Prostate gland (tissue), 2 donors: ENCODE measurements at places on chromosomes 6 and 20. TPM values are rescaled to one million over a fixed set of nuclear protein-coding genes. Genes with fewer than 3 reads are reported as not detected.

Gene RAB32
- 26.2 TPM for total RNA-seq

Gene BTN1A1
- 0.23 TPM for total RNA-seq

Gene MLIP
- 0.55 TPM for total RNA-seq

Gene RHAG
- not detected for total RNA-seq

Gene GSTA3
- total RNA-seq: not detected

Gene ECT2L
- total RNA-seq: 0.41 TPM

DNA sequence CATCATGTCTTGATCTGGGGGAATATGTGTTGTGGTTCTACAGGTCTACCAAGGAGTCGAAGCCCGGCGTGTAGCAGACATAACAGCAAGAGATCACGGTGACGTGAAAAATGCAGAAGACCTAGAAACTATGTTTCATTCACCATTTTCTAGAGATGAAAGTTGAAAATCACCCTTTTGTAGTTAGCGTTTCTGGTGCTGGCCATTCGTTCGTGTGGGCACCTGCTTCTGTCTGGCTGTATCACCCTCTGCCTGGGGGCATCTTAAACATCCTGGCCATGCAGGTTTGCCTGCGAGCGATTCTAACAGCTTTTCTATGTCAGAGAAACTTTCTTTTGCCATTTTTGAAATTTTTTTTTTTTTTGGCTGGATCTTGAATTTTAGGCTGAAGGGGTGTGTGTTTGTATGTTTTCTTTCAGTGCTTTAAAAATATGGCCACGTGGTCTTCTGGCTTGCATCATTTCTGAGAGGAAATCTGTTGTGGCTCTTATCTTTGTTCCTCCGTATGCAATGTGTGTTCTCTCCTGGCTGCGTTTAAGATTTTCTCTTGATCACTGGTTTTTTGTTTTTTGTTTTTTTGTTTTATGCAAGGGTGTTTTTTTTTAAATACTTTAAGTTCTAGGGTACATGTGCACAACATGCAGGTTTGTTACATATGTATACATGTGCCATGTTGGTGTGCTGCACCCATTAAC is 226.7 kb downstream of the CDH4 start:
- no peaks in the 10 kb centered on the region for H3K4me1 ChIP-seq
- no peak overlapping the region for H3K4me3 ChIP-seq
- peaks cover 2% of the 10 kb centered on the region for H3K27me3 ChIP-seq
- H3K36me3 ChIP-seq: no peaks in the 10 kb centered on the region
- DNase-seq: no peak

DNA sequence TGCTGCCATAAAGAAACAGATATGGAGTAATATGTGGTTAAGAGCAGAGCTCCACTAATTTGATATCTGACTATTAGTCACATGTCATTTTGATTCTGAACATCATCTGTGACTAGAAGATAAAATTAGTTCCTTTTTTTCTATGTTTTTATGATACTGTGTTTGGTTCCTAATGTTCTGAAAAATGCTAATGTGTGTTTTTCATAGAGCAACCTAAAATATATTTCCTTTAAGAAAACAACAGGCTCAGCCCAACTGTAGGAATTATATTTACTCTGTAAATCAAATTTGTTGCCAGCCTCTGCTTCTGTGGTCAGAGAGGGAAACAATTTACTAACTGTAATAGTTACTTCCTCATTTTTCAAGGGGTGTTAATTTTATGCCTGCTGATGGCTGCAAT is 33.3 kb upstream of the TXLNB start:
- H3K4me1 ChIP-seq: no peaks in the 10 kb centered on the region
- no peak overlapping the region for H3K4me3 ChIP-seq
- no peak overlapping the region for H3K27ac ChIP-seq
- DNase-seq: no peak

GRCh38 chr20:60091861-60092260 is 133.6 kb downstream of the CDH26 start:
- H3K4me3 ChIP-seq: no peak overlapping the region
- DNase-seq: no peak
- no peak overlapping the region for H3K27ac ChIP-seq
- H3K4me1 ChIP-seq: no peaks in the 10 kb centered on the region
- no peaks in the 10 kb centered on the region for H3K27me3 ChIP-seq
- no peaks in the 10 kb centered on the region for H3K36me3 ChIP-seq

DNA sequence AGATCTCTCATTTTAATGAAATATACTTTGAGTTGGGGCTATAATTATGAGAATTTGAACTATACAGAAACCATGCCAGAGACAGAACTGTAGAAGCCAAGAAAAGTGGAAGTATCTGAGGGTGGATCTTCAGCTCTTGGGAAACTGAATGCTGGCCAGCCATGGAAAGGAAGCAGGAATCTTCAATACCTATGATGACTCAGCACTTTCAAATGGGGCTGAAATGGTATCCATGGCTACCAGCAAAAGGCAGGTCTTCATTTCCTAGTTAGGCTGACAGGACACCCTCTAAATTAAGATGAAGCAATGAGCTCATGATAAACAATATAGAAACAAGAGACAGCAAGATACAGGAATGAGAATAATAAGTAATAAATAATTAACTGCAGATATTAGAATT is 171.3 kb downstream of the COL21A1 start:
- no peak overlapping the region for H3K27ac ChIP-seq
- H3K27me3 ChIP-seq: no peaks in the 10 kb centered on the region
- no peak overlapping the region for H3K4me3 ChIP-seq
- H3K36me3 ChIP-seq: no peaks in the 10 kb centered on the region

DNA sequence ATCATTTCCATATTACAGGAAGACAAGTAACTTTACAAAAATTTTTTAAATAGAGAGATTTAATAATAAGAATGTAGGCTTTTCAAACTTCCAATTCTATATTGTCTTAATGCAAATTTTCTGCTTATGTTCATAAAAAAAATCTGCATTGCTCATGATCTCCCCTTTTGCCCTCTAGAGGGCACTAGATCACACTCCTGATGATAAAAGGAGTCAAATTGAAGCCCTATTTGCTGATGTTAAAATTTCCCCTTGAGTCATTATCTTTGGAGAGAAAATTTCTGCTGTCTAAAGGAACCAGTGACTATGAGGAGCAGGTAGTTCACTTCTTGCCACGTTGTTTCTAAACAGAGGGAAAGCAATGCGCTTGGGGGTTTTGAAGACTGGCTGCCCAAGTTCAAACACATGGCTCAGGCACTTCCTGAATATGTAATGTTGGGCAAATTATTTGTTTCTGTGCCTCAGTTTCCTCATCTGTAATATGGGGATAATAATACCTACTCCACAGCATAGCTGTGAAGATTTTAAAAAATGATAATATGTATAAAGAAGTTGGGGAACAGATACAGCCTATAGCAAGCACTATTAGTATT is 874.2 kb downstream of the TFAP2A start:
- H3K36me3 ChIP-seq: no peaks in the 10 kb centered on the region
- H3K27ac ChIP-seq: no peak overlapping the region
- H3K4me1 ChIP-seq: no peaks in the 10 kb centered on the region
- DNase-seq: peak; percentile 20
- H3K27me3 ChIP-seq: no peaks in the 10 kb centered on the region

GRCh38 chr20:18428490-18429173 is 38.2 kb downstream of the DZANK1 start:
- DNase-seq: no peak
- H3K27me3 ChIP-seq: no peaks in the 10 kb centered on the region
- no peaks in the 10 kb centered on the region for H3K4me1 ChIP-seq
- no peak overlapping the region for H3K27ac ChIP-seq
- H3K36me3 ChIP-seq: no peaks in the 10 kb centered on the region

DNA sequence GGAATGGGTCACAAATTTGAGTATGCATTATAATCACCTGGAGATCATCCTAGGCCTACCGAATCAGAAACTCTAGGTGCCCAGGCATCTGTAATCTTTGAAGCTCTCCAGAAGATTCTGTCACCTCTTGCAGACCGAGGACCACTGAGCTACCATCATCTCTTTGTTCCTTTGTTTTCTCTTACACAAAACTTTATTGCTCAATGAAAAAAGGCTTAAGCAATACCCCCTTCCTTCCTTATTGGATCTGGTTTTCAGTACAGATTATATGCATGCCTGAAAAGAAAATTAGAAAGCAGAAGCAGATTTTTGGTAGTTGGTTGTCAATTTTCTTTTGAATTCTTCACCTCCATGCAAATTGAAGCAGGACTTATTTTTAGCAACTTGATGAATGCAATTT is 31.3 kb downstream of the STX11 start:
- no peak overlapping the region for H3K4me3 ChIP-seq
- no peak overlapping the region for H3K27ac ChIP-seq
- H3K36me3 ChIP-seq: no peaks in the 10 kb centered on the region
- H3K27me3 ChIP-seq: no peaks in the 10 kb centered on the region

GRCh38 chr20:24994470-24995368 is 2.2 kb upstream of the APMAP start:
- no peaks in the 10 kb centered on the region for H3K27me3 ChIP-seq
- peak overlapping the region; percentile 85 for H3K27ac ChIP-seq
- DNase-seq: peak; percentile 77
- peaks cover 11% of the 10 kb centered on the region for H3K4me1 ChIP-seq

GRCh38 chr6:35356391-35356790 is 14.0 kb downstream of the PPARD start:
- no peak for DNase-seq
- H3K27me3 ChIP-seq: no peaks in the 10 kb centered on the region
- no peak overlapping the region for H3K27ac ChIP-seq
- no peaks in the 10 kb centered on the region for H3K4me1 ChIP-seq
- H3K4me3 ChIP-seq: no peak overlapping the region
- no peaks in the 10 kb centered on the region for H3K36me3 ChIP-seq

DNA sequence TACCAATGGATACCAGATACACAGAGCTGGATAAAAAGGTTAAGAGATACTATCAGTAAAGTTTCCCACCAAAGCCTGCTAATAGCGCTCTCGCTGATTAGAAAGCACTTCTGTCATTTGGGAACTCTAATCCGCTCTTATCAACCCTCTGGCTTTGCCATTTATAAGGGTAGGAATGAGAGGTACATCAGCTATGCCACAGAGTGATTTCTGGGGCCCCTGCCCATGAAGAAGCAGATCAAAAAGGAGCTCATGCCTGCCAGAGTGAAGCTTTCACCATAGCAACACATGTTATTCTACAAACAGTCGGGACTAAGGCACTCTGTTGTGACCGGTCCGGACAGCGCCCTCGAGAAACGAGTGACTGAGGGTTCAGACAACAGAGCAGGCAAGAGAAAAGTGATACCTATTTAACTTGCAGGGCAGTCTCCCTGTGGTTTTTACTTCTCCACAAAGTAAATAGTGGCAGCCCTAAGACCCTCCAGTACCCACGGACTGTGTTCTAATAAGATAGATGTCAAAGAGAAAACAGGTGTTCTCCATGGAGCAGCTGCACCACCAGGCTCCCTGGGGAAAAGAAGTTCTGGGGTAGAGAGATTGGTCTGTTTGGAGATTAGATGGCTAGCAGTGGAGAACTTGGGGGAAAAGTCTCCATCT is 5.6 kb downstream of the TRAM2 start:
- H3K27me3 ChIP-seq: no peaks in the 10 kb centered on the region
- H3K27ac ChIP-seq: no peak overlapping the region
- H3K4me1 ChIP-seq: no peaks in the 10 kb centered on the region
- no peak overlapping the region for H3K4me3 ChIP-seq

- no peaks in the 10 kb centered on the region for H3K36me3 ChIP-seq
- no peaks in the 10 kb centered on the region for H3K27me3 ChIP-seq
- no peaks in the 10 kb centered on the region for H3K4me1 ChIP-seq
Measured at GRCh38 chr6:167341038-167341583, 16.2 kb downstream of the TTLL2 start.

GRCh38 chr6:87946669-87947068 is 101.0 kb upstream of the SPACA1 start:
- no peak overlapping the region for H3K4me3 ChIP-seq
- H3K27me3 ChIP-seq: no peaks in the 10 kb centered on the region
- peak overlapping the region; percentile 12 for H3K27ac ChIP-seq
- H3K36me3 ChIP-seq: no peaks in the 10 kb centered on the region

DNA sequence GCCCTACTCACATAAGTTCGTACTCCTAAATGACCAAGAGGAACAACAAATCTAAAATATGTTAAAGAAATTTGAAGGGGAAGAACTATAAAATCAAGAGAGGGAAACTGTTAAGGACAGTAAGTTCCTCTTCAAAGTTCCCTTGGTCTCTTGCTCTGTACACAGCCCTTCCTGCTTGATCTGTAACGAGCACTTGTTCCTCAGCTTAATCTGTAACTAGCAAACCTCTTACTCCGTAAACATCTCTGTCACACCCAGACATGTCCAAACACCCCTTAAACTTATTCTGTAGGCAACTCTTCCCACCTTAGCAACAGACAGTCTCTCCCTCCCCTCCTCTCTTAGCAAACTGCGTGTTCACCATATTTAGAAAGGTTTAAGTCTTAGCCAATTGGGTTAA is 29.9 kb downstream of the PLN start:
- no peak overlapping the region for H3K27ac ChIP-seq
- H3K27me3 ChIP-seq: no peaks in the 10 kb centered on the region
- no peak overlapping the region for H3K4me3 ChIP-seq
- no peaks in the 10 kb centered on the region for H3K36me3 ChIP-seq
- no peaks in the 10 kb centered on the region for H3K4me1 ChIP-seq
- no peak for DNase-seq

- no peak for DNase-seq
- H3K36me3 ChIP-seq: no peaks in the 10 kb centered on the region
- H3K27me3 ChIP-seq: peaks cover 2% of the 10 kb centered on the region
- no peak overlapping the region for H3K4me3 ChIP-seq
Measured at GRCh38 chr20:51058017-51058416, 35.1 kb upstream of the KCNG1 start.

DNA sequence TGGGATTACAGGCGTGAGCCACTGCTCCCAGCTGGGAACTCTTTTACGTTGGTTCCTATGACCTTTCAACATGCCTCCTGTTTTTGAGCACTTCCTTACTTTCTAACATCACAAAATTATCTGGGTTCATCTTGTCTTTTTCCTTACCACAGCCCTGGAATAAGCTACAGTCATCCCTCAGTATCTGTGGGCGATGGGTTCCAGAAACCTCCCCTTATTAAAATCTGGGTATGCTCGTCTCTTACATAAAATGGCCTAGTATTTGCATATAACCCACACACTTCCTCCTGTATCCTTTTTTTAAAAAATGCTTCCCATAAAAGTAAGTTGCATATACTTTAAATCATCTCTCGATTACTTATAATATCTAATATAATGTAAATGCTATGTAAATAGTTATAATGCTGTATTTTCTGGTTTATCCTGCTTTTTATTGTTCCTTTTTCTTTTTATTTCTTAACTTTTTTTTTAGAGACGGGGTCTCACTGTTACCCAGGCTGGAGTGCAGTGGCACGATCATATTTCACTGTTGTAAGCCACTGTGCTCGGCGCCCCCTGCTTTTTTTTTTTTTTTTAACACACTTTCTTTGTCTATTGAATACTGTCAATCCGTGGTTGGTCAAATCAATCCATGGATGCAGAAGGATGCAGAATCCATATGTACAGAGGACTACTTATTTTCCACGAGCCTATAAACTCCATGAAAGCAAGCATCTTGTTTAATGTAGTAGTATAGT is 9.2 kb downstream of the RPF2 start:
- no peaks in the 10 kb centered on the region for H3K27me3 ChIP-seq
- H3K36me3 ChIP-seq: no peaks in the 10 kb centered on the region
- H3K4me1 ChIP-seq: no peaks in the 10 kb centered on the region
- DNase-seq: no peak

DNA sequence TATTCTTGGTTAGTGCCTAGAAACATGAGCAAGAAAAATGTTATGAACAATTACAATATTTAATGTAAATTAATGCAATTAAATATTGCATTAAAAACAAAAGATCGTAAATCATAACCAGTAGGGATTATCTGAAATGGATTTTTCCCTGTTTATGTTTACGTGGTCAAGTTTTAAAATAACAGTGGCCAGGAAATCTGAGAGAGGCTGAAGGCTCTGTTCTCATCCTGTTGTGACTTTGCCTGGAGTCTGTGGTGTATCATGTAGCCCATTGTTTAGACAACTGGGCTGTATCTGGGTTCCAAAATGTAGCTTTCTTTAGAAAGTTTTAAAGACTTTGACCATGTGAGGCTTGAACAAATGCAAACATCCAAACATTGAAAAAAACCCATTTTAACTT is 2.4 kb downstream of the MYO6 start:
- no peaks in the 10 kb centered on the region for H3K4me1 ChIP-seq
- no peak overlapping the region for H3K27ac ChIP-seq
- H3K27me3 ChIP-seq: no peaks in the 10 kb centered on the region
- no peaks in the 10 kb centered on the region for H3K36me3 ChIP-seq
- no peak for DNase-seq
